ENCODE measurements at places on chromosomes 2 and 18. TPM values are rescaled to one million over a fixed set of nuclear protein-coding genes. Genes with fewer than 3 reads are reported as not detected.

CD226 gene
- total RNA-seq = 5.2 TPM

SLC38A11 gene
- total RNA-seq = 1.7 TPM

DNA sequence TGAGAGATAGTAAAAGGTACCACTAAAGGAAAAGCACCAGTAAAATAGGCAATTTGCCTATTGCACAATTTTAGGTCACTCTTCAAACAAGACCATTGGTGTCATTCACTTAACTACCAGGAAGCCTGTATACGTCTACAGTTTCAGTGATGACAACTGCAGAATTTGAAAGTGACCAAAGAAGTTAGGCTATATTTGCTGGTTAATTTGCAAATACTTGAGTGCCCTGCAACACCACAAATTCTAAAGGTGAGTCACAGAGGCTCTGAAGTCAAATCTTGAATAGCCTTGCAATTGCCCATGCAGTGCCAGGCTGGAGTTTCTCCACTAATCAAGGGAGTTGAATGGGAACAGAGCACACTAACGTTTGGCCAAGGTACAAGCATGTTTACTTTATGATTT lies 128.7 kb upstream of the CCDC68 start:
- DNase-seq = no peak

- no peak for DNase-seq
These were observed 46.4 kb upstream of the REEP1 start for GRCh38 chr2:86383844-86384243.

DNA sequence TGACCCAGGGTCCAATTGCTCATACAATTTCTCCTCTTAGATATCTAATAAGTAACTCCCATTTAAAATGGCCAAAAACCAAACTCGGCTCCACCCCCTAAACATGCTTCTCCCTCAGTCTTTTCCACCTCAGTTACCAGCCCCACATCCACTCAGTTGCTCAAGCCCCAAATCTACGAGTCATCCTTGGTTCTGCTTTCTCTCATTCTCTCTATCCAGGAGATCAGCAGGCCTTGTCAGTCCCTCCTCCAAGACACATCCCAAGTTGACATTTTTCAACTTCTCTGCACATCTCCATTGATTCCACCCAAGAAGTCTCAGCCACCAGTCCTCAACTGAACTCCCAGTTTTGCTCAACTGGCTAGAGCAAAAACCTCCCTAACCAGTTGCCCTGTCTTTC lies 40.5 kb upstream of the RTN4 start:
- no peak for DNase-seq

DNA sequence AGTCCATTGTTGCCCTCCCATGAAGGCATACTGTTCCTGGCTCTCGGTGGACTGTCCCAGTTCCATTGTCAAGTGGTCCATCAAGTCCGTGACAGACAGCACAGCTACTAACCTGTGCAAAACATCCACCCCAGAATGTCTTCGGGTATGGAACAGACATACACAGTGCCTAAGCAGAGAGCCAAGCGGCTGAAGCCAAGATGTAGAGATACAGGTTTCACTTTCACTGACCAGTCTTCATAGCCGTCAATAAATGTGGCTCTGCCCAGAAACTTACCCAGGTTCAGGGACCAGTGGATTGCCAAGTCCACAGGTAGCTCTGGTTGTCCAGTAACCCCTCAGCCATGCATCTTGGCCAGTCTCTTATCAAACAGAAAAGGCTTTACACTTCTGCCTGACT lies 10.7 kb upstream of the PAPOLG start:
- DNase-seq = no peak

- no peak for DNase-seq
These were observed 165.5 kb downstream of the PHLPP1 start for GRCh38 chr18:62880673-62881364.

DNA sequence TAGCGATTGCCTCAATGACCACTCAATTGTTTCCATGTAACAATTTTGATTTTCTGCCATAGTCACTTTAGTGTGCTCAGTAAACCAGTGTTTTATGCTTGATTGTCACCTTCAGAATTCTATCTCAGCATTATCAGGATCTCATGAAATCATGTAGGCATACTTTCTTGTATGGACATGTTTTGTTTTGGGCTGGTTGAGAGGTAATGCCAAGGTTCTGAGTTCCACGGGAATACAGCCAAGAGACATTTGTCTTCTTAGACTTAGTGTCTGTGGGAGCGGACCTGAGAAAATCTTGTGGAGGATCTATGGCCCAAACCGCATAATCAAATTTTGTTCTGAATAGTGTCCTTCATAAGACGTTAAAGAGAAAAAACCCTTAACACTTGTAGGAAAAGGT lies 10.2 kb downstream of the MSTN start:
- no peak for DNase-seq

DNA sequence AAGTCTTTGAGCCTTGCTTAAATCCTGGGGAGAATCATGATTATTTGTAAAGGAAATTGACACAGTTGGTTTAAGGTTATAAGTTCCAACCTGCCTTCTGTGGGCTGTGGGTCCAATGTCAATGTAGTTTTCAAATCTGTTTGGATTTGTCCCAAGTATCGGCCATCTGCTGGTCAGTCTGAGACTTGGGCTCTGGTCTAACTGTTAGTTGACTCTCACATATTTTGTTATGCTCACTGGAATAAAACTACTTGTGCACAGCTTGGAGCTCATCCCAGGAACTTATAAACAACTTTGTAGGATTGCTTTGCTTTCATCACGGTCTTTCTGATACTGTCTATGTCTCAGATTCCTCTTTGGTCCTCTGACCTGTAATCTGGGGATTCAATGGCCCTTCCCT lies 1026.2 kb upstream of the ZEB2 start:
- DNase-seq = no peak

GRCh38 chr2:241902357-241902991 lies 32.9 kb downstream of the RTP5 start:
- peak; percentile 19 for DNase-seq

DNA sequence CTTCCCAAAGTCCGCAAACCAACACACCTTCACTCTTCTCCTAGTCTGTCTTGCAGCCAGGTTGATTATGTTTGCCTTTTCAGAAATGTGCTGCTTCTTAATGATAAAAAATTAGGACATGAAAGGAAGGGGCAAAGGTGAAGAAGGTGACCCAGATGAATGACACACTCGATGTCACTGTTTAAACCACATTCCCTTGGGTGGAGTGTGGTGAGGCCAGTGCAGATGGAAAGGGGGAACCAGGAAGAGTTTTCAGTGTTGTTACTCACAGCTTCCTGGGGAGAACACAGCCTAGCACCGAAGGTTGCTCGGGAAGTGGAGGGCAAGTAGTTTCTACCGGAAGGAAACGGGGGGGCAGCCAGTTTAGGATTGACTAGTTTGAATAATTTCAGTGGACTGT lies 57.2 kb upstream of the BOD1L2 start:
- DNase-seq = no peak

- DNase-seq = no peak
These were observed 23.7 kb upstream of the MSGN1 start for GRCh38 chr2:17792515-17792914.

- no peak for DNase-seq
These were observed 303.2 kb upstream of the MC4R start for GRCh38 chr18:60675801-60676200.

- no peak for DNase-seq
These were observed 14.3 kb upstream of the MC5R start for GRCh38 chr18:13809531-13810255.

All from liver (tissue), 10 donors.